ENCODE measurements at places on chromosomes 11 and 22. TPM values are rescaled to one million over a fixed set of nuclear protein-coding genes. Genes with fewer than 3 reads are reported as not detected.

DNA sequence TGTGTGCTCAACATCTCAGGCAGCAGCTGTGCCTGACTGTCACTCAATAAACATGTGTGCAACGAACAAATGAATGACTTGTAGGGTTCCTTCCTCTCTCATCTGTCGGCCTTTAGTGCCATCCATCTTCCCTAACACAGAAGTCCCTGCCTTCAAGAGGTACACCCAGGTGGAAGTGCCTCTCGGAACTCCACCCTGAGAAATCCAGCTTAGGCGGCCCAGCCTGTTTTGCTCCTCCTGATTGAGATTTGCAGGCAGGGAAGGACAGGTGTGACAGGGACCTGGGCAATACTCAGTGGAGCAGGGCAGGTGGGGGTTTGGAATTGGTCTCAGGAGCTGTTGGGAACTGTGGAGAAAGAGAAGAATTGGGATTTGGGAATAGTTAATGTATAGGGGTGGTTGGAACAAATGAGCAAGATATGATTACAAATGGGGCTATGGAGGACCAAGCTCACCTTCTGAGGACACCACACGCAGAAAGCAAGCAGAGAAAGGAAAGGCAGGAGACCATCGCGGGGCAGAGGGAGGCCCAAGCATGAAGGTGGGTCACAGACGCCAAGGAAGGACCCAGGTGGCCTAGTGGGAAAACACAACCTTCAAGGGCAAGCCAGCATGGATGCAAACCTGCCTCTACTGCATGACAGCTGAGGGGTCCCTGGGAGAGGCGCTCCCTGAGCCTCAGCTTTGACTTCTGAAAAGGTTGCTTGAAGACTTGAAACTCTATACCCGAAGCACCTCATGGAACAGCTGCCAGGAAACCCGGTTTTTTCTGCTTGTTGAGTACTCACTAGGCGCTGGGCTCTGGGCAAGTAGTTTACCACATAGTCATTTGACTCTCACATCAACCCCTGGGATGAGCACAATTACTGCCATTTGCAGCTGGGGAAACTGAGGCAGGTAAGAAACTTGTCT, 40.9 kb upstream of the ANO1 start:
- no peak overlapping the region for H3K27ac ChIP-seq
- H3K4me3 ChIP-seq, result no peak overlapping the region
- H3K4me1 ChIP-seq, result no peaks in the 10 kb centered on the region
- no peaks in the 10 kb centered on the region for H3K36me3 ChIP-seq

GRCh38 chr11:17751558-17751957, 17.0 kb downstream of the KCNC1 start:
- H3K4me3 ChIP-seq, result no peak overlapping the region
- H3K4me1 ChIP-seq, result no peaks in the 10 kb centered on the region
- no peaks in the 10 kb centered on the region for H3K36me3 ChIP-seq
- no peak overlapping the region for H3K27ac ChIP-seq

Gene FERMT3
- total RNA-seq, result 19.4 TPM

- H3K27me3 ChIP-seq, result no peaks in the 10 kb centered on the region
- no peak overlapping the region for H3K27ac ChIP-seq
- H3K4me3 ChIP-seq, result no peak overlapping the region
- DNase-seq, result no peak
- no peaks in the 10 kb centered on the region for H3K36me3 ChIP-seq
Observed at GRCh38 chr11:109507836-109508561, 86.0 kb downstream of the C11orf87 start.

Gene P4HA3
- total RNA-seq, result 0.75 TPM

Gene OR52I2
- not detected for total RNA-seq

DNA sequence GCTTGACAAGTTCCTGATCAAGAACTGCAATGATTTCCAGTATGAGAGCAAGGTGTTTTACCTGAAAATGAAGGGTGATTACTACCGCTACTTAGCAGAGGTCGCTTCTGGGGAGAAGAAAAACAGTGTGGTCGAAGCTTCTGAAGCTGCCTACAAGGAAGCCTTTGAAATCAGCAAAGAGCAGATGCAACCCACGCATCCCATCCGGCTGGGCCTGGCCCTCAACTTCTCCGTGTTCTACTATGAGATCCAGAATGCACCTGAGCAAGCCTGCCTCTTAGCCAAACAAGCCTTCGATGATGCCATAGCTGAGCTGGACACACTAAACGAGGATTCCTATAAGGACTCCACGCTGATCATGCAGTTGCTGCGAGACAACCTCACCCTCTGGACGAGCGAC, 12.0 kb downstream of the YWHAH start:
- no peak for DNase-seq
- no peaks in the 10 kb centered on the region for H3K27me3 ChIP-seq
- no peak overlapping the region for H3K27ac ChIP-seq
- H3K4me3 ChIP-seq, result no peak overlapping the region

GRCh38 chr11:76139314-76139713, 67.0 kb downstream of the WNT11 start:
- peaks cover 23% of the 10 kb centered on the region for H3K36me3 ChIP-seq
- H3K27ac ChIP-seq, result no peak overlapping the region
- no peak for DNase-seq
- no peaks in the 10 kb centered on the region for H3K27me3 ChIP-seq
- H3K4me3 ChIP-seq, result no peak overlapping the region

- H3K27ac ChIP-seq, result no peak overlapping the region
- no peaks in the 10 kb centered on the region for H3K27me3 ChIP-seq
- DNase-seq, result no peak
- no peak overlapping the region for H3K4me3 ChIP-seq
Observed at GRCh38 chr11:103358251-103358650, 249.0 kb downstream of the DYNC2H1 start.

Gene AIFM3
- total RNA-seq, result 1.0 TPM

Gene PNPLA3
- total RNA-seq, result 0.16 TPM

DNA sequence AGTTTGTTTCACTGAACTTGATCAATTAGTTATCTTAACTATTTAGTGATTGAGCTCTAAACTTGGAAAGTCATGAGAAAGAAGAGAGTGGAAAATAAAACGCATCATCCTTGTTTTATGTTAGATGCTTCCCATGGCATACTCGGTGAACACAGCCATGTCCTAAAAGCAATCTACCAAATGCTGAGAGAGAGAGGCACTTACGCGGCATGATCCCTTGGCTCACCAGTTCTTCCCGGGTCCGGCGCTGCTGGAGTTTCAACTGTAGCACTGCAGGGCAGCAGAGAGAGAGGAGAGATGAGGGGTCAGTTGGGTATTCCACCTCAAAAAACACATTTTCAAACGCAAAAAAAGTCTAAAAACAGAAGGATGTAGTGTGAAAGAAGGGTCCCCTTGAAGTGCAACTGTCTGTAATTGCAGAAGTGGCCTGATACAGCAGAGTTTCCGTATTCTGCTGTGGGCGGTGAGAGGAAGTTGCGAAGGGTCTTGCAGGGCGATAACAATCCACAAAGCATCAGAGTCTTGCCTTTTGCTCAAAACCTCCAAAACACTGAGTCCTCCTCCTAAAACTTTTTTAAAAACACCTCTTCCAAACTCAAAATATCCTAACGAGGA, 92.7 kb downstream of the SGSM3 start:
- no peaks in the 10 kb centered on the region for H3K4me1 ChIP-seq
- no peak overlapping the region for H3K27ac ChIP-seq
- H3K36me3 ChIP-seq, result no peaks in the 10 kb centered on the region
- H3K27me3 ChIP-seq, result no peaks in the 10 kb centered on the region
- no peak overlapping the region for H3K4me3 ChIP-seq

GRCh38 chr11:42243385-42243784, 783.9 kb upstream of the LRRC4C start:
- no peak overlapping the region for H3K27ac ChIP-seq
- H3K36me3 ChIP-seq, result no peaks in the 10 kb centered on the region
- no peak for DNase-seq
- H3K4me3 ChIP-seq, result no peak overlapping the region
- H3K27me3 ChIP-seq, result no peaks in the 10 kb centered on the region

DNA sequence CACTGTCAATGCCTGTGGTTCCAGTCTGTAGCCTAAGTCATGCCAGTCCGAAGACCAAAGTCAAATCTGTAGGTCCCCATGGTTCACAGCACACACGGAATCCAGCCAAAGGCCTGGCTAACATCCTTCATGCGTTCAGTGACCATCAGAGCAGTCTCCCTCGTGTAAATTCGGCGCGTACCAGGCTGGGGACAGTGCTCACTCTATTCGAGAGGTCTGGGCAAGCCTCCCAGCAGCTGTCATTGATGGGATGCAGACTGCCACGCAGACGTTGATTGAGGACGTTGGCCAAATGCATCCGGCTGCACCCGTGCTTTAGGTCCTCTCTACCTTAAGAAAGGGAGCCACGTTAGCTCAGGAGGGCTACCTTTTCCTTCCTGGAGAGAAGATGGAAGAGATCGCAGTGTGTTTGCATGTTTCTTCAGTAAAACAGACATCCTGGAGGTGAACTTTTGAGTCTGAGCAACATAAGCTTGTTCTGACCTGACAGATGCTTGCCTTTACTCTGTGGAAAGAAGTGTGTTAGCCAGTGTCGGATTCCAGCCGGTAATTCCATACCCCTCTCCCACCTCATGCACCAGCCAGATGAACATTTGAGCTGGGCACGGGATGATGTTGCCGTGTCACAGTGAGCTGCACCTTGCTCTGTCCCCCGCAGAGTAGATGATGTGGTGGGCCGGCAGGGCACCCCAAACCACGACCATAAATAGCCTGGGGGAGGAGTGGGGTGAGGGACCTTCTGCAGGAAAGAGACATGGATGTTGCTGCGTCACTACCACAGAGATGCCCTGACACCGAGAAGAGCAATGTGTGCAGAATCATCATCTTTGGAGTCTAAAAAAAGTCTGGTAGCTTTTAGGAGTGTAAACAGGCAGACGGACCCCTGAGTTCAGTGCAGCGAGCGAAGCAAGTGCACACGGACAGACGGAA, 12.2 kb downstream of the CTTN start:
- H3K27me3 ChIP-seq, result no peaks in the 10 kb centered on the region
- H3K27ac ChIP-seq, result no peak overlapping the region
- H3K36me3 ChIP-seq, result peaks cover 99% of the 10 kb centered on the region
- no peak overlapping the region for H3K4me3 ChIP-seq
- no peak for DNase-seq

Gene ACTN3
- not detected for total RNA-seq

DNA sequence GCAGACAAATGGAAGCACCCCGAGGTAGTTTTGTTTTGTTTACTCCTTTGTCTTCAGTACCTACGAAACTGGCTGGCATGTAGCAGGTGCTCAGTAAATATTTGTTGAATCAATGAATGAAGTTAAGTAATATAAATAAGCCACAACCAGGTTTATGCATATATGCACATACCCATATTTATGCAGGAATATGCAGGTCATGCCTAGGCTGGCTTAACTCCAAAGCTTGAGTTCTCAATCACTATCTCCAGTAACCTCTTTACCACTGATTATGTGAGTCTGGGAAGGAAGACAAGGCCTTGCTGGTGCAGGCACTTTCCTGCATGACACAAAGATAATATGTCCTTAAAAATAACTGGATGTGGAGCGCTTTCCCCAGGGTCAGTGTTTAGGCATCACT, 27.5 kb downstream of the ARL14EP start:
- no peak for DNase-seq
- H3K27me3 ChIP-seq, result no peaks in the 10 kb centered on the region
- no peak overlapping the region for H3K4me3 ChIP-seq
- H3K36me3 ChIP-seq, result no peaks in the 10 kb centered on the region
- no peaks in the 10 kb centered on the region for H3K4me1 ChIP-seq

Gene DLG2
- 6.7 TPM for total RNA-seq

Gene SPDYC
- total RNA-seq, result not detected

Gene CABP4
- total RNA-seq, result not detected

DNA sequence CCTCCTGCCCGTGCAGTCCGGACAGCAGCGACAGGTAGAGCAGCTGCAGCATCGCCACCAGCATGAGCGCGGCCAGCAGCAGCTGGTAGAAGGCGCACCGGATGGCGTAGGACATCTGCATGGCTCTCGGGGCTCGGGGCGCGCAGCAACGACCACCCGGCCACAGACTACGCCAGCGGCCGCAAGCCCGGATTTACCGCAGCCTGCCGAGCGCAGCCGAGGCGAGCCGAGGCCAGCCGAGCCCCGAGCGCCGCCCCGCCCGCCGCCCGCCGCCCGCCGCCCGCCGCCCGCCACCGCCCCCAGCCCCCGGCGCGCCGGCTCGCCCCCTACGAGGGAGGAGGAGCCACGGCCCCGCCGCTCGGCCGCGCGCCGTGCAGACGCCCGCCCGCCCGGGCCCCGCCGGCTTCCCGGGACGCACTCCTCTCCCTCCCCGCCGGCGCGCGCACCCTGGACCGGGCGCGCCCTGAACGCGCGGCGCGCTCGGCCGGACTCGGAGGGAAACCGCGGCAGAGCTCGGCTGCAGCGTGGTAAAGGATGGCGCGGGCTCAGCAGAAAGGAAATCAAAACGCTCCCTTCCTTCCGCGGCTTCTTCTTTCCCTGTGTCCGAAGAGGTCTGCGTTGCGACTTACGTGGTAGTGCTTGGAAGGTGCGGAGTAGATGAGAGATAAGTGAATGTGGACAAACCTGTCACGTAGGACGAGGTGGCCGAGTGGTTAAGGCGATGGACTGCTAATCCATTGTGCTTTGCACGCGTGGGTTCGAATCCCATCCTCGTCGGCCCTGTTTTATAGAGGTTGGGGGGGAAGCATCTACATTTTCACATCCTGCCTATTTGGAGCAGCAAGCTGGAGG, at the start of gene B4GAT1:
Gene B4GAT1, minus strand, starts transcription at position 205 of the 852 bp plus-strand sequence. Its CDS starts 84 bp downstream, at position 121.
- no peaks in the 10 kb centered on the region for H3K27me3 ChIP-seq
- no peaks in the 10 kb centered on the region for H3K36me3 ChIP-seq
- peak within 1 kb of the TSS; percentile 85 for H3K4me3 ChIP-seq
- no peaks in the 10 kb centered on the region for H3K4me1 ChIP-seq
- peak within 1 kb of the TSS; percentile 91 for H3K27ac ChIP-seq
- peak; percentile 93 for DNase-seq

- H3K4me1 ChIP-seq, result no peaks in the 10 kb centered on the region
- DNase-seq, result no peak
- H3K4me3 ChIP-seq, result no peak overlapping the region
- no peaks in the 10 kb centered on the region for H3K36me3 ChIP-seq
- no peak overlapping the region for H3K27ac ChIP-seq
Observed at GRCh38 chr11:16301462-16301861, 54.9 kb downstream of the SOX6 start.

DNA sequence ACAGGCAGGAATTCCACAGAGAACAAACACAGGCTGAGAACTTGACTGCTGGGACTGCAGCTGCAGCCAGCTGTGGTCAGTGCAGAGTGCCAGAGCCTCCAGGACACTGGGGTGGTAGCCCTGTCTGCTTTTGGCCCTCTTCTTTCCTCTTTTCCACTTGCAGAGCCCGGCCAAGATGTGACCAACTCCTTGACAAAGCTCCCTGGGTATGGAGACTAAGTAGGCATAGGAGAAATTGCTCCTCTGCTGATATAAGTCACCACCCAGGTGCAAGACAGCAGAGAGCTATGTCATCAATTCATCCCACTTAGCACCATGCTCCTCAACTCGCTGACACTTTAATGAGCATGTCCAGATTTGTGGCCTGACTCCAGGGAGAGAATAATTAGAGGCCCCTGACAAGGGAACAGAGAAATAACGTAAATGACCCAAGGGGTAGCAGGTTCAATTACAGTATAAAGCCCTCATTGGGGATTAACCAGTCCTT, 369.4 kb upstream of the B3GAT1 start:
- H3K27me3 ChIP-seq, result no peaks in the 10 kb centered on the region
- DNase-seq, result no peak
- H3K27ac ChIP-seq, result no peak overlapping the region
- no peak overlapping the region for H3K4me3 ChIP-seq

- no peaks in the 10 kb centered on the region for H3K27me3 ChIP-seq
- no peak overlapping the region for H3K27ac ChIP-seq
- no peak overlapping the region for H3K4me3 ChIP-seq
Observed at GRCh38 chr11:102114032-102114431, 3.8 kb downstream of the YAP1 start.

Gene FAR1
- 16.7 TPM for total RNA-seq

Gene LARGE2
- total RNA-seq, result 0.51 TPM
